Activated T-helper 2 cell treated with anti-CD3 and anti-CD28 coated beads, Interferon-gamma antibody, Interleukin-2, Interleukin-4, amounts not matched to agents 10 μg/mL and 5 μg/mL and 100 μg/mL, durations not matched to agents 14 hours and 24 hours and 36 hours (primary cell): ENCODE measurements at places on chromosomes 11 and 22.

DNA sequence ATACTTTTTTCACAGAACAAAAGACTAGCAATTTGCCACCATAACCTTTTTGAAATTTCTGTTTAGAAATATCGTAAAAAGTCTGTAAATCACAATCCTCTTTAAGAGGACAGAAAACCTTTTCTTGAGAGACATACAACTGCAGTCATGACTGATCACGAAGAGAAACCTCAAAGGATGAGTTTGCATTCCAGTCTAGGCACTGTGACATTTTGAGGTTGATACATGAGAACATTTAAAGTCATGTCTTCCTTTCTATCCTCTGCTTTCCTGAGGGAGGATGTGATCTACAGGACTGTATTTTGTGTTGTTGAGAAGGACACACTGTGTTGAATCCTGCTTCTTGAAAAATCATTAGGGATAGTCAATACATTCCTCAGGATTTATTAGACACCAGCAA lies 476.7 kb upstream of the CCDC179 start:
- H3K27me3 ChIP-seq: no peaks in the 10 kb centered on the region
- H3K4me1 ChIP-seq: no peaks in the 10 kb centered on the region
- no peak overlapping the region for H3K4me3 ChIP-seq
- no peaks in the 10 kb centered on the region for H3K36me3 ChIP-seq
- no peak for DNase-seq
- H3K27ac ChIP-seq: no peak overlapping the region

DNA sequence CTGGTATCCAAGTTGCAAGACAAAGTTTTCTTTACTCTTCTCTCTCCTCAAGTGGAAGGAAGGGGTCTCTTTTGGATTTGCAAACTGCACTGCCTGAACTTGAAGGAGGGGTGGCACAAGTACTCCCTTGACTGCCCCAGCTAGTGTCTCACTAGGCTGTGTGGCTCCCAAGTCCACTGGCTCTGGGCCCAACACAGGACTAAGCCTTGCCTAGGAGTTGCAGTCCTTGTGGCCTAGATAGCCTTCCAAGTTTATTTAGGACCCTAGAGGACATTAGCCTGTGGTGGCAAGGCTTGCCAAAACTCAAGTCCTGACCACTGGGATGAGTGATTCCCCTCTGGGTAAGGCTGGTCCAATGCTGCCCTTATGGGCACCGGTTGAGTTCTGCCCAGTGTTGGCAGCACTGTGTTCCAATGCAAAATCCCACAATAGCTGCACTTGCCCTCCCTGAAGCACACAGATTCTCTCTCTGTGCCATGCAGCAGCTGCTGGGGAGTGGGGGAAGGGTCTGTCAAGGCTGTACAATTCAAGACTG lies 10.2 kb upstream of the WEE1 start:
- H3K27me3 ChIP-seq: no peaks in the 10 kb centered on the region
- peaks cover 18% of the 10 kb centered on the region for H3K4me1 ChIP-seq
- H3K36me3 ChIP-seq: peaks cover 19% of the 10 kb centered on the region
- DNase-seq: no peak
- no peak overlapping the region for H3K4me3 ChIP-seq

DNA sequence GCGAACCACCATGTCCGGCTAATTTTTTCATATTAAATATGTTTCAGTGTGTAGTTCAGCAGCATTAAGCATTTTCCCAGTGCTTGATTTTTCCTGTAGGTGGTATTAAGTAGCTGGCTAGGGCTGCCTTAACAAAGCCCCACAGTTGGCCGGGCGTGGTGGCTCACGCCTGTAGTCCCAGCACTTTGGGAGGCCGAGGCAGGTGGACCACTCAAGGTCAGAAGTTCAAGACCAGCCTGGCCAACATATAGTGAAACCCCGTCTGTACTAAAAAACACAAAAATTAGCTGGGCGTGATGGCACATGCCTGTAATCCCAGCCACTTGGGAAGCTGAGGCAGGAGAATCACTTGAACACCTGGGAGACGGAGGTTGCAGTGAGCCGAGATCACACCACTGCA lies 33.5 kb upstream of the TOLLIP start:
- peaks cover 4% of the 10 kb centered on the region for H3K27me3 ChIP-seq
- no peak overlapping the region for H3K27ac ChIP-seq
- peaks cover under 1% of the 10 kb centered on the region for H3K4me1 ChIP-seq
- no peaks in the 10 kb centered on the region for H3K36me3 ChIP-seq

- no peaks in the 10 kb centered on the region for H3K36me3 ChIP-seq
- peaks cover 2% of the 10 kb centered on the region for H3K4me1 ChIP-seq
- H3K4me3 ChIP-seq: no peak overlapping the region
- DNase-seq: no peak
- H3K27me3 ChIP-seq: peaks cover 93% of the 10 kb centered on the region
These were observed 2.0 kb downstream of the SLC6A5 start for GRCh38 chr11:20601221-20601914.

- H3K27ac ChIP-seq: no peak overlapping the region
- DNase-seq: no peak
- no peak overlapping the region for H3K4me3 ChIP-seq
- no peaks in the 10 kb centered on the region for H3K27me3 ChIP-seq
These were observed 106.4 kb downstream of the SYN3 start for GRCh38 chr22:32951807-32952153.

- H3K27ac ChIP-seq: no peak overlapping the region
- DNase-seq: no peak
- peaks cover 4% of the 10 kb centered on the region for H3K27me3 ChIP-seq
- no peaks in the 10 kb centered on the region for H3K36me3 ChIP-seq
These were observed 139.6 kb upstream of the E2F8 start for GRCh38 chr11:19380375-19380774.

DNA sequence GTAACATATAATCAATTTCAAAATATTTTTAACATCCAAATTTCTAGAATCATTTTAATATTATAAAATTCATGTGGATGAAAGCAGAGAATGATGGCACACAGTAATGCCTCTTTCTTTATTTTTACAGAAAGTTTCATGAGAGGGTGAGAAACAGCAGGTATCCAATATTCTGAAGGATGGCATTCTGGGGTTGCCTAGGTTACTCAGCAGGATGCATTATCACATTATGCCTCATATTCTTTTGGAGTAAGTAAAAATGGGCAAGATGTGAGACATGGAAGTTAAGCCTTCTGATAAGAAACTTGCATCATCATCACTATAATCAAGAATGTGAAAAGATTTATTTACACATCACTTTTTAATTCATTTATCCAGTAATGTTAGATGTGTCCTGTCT lies 148.7 kb upstream of the PGR start:
- no peaks in the 10 kb centered on the region for H3K4me1 ChIP-seq
- no peaks in the 10 kb centered on the region for H3K27me3 ChIP-seq
- H3K36me3 ChIP-seq: no peaks in the 10 kb centered on the region
- no peak overlapping the region for H3K4me3 ChIP-seq
- DNase-seq: no peak

DNA sequence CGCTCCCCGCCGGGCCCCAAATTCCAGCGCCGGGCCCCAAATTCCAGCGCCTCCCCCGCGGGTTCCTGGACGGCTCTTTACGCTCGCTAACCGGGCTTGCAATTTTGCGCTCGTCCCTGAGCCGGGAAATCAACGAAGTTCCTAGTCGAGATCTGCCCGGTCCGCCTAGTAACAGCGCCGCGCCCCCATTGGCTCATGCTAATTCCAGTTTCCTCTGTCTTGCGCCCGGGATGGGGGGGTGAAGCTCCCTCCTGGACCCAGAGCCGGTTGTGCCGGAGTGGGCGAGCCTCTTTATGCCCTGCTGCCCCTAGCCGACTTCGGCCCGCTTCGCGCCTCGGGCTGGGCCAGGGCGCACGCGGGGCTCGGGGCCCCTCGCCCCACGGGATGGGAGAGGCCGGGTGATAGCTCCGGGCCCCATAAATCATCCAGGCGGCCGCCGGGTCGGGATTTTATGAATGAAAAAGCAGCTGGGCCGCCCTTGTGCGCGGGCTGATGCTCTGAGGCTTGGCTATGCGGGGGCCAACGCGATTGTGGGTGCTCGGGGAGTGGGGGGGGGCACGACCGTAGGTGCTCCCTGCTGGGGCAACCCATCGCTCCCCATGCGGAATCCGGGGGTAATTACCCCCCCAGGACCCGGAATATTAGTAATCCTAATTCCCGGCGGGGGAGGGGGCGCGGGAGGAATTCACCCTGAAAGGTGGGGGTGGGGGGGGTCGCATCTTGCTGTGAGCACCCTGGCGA lies 1.8 kb upstream of the CCND1 start:
- no peak for DNase-seq
- peaks cover 55% of the 10 kb centered on the region for H3K27me3 ChIP-seq
- peaks cover 3% of the 10 kb centered on the region for H3K4me1 ChIP-seq
- H3K4me3 ChIP-seq: no peak overlapping the region
- no peaks in the 10 kb centered on the region for H3K36me3 ChIP-seq
- H3K27ac ChIP-seq: no peak overlapping the region

DNA sequence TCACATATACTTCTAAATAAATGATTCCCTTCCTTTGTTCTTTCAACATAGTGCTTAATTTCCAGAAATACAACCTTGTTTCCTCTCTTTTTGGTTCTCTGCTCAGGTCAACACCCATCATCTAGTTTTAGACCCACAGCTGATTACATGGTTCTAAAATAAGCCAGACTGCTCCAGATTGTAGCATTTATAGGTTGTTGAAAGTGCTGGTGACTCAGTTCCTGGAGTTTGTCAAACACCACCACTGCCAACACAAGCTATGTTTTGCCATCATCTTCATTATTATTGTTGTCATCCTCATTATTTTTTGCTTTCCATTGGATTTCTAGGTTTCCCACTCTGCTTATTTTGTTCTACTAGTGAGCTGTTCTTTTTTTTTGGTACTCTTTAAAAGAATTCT lies 22.3 kb upstream of the MMP20 start:
- H3K27me3 ChIP-seq: peaks cover 7% of the 10 kb centered on the region
- no peak overlapping the region for H3K4me3 ChIP-seq
- no peak for DNase-seq
- H3K27ac ChIP-seq: no peak overlapping the region
- no peaks in the 10 kb centered on the region for H3K36me3 ChIP-seq

DNA sequence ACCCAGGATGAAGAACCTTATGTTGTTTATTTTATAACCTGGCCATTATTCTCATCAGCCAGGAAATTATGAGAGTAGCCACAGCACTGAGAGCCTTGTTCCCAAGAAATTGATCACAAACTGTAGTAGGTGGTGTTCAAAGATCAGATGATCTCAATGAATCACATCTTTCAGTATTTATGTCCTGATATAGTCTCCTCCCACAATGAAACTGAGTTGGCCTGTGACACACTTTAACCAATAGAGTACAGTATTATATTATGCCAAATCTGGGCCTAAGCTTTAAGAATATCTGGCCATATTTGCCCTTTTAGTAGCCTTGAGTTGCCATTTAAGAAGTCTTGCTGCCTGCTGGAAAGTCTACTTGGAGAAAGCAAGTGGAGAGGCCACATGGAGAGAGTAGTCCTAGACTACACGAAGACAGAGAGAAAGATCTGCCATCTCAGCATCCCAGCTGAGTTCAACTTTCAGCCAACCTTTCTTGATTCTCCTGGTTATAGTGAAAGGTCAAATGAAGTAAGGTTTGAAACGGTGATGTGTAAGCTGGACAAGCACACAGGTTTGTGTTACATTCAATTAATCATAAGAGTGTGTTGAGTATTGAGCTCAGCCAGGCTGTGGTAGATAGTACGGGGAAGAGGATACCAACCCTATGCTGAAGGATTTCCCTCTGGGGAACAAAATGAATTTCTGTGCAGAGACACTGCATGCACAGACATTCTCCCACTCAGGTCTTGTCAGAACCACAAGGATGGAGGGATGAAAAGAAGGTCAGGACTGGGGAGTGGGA lies 561.8 kb downstream of the SOX6 start:
- no peaks in the 10 kb centered on the region for H3K27me3 ChIP-seq
- peak overlapping the region; percentile 84 for H3K27ac ChIP-seq
- H3K4me1 ChIP-seq: peaks cover 11% of the 10 kb centered on the region
- peaks cover 5% of the 10 kb centered on the region for H3K36me3 ChIP-seq
- no peak for DNase-seq
- no peak overlapping the region for H3K4me3 ChIP-seq

DNA sequence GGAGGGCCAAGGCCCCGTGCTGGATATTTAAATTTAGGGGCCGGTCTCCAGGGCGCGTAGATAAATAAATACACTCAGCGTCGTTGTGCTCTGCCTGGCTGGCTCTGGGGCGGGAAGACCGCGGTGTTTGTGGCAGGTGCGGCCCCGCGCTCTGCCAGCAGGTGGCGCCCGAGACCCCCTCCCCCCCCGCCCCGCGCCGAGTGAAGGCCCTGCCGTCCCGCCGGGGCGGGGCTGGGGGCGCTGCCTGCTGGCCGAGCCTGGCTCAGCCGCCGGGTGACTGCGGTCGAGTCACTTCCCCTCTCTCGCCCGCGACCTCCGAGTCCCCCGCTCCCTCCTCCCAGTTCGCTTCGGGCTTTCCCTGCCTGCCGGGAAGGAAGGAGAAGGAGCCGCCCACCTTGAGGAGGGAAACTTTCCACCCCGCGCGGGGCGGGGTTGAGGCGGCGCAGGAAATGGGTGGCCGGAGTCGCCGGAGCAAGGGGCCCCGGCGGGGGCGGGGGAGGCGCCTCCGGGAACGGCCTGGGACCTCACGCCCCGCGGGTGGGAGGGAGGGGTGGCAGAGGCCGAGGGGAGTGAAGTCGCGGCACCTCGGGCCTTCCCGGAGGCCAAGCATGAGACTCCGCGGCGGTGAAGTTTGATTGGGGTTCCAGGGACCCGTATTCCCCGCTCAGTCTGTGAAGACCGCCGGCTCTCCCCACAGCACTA lies 1.6 kb upstream of the EHBP1L1 start:
- H3K27me3 ChIP-seq: no peaks in the 10 kb centered on the region
- H3K4me3 ChIP-seq: peak overlapping the region; percentile 91
- H3K27ac ChIP-seq: peak overlapping the region; percentile 95
- peaks cover 43% of the 10 kb centered on the region for H3K36me3 ChIP-seq
- peak; percentile 88 for DNase-seq

GRCh38 chr11:134669796-134670195 lies 257.8 kb upstream of the B3GAT1 start:
- peaks cover 3% of the 10 kb centered on the region for H3K27me3 ChIP-seq
- DNase-seq: no peak
- no peak overlapping the region for H3K27ac ChIP-seq
- H3K36me3 ChIP-seq: no peaks in the 10 kb centered on the region

DNA sequence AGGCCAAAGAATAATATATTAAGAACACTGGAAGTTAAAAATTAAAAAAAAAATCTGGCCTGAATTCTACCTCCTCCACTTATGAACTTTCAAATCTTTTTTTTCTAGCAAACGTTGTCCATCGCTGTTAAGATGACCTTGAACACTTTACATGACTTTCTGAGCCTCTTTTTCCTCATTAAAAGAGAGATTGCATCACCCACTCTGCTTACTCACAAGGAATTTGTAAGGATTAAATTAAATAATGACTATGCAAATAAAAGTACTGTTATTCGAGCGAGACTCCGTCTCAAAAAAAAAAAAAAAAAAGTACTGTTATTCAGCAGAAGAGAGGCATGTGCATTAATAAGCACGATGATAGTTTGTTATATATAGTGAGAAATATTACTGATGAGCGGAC lies 285.1 kb upstream of the CCDC90B start:
- no peak overlapping the region for H3K27ac ChIP-seq
- H3K4me3 ChIP-seq: no peak overlapping the region
- H3K36me3 ChIP-seq: no peaks in the 10 kb centered on the region
- no peaks in the 10 kb centered on the region for H3K4me1 ChIP-seq
- H3K27me3 ChIP-seq: peaks cover 1% of the 10 kb centered on the region

GRCh38 chr11:112525844-112526590 lies 265.4 kb upstream of the PLET1 start:
- DNase-seq: no peak
- no peak overlapping the region for H3K4me3 ChIP-seq

GRCh38 chr11:76891285-76891684 lies 30.6 kb downstream of the ACER3 start:
- peaks cover 12% of the 10 kb centered on the region for H3K4me1 ChIP-seq
- no peaks in the 10 kb centered on the region for H3K27me3 ChIP-seq
- no peak overlapping the region for H3K27ac ChIP-seq

GRCh38 chr11:48017831-48018527 lies 37.6 kb downstream of the PTPRJ start:
- H3K36me3 ChIP-seq: peaks cover 56% of the 10 kb centered on the region
- peak overlapping the region; percentile 89 for H3K27ac ChIP-seq
- peak overlapping the region; percentile 46 for H3K4me3 ChIP-seq
- H3K4me1 ChIP-seq: peaks cover 83% of the 10 kb centered on the region
- H3K27me3 ChIP-seq: no peaks in the 10 kb centered on the region
- DNase-seq: no peak
